Pancreas (tissue), 10 donors: ENCODE measurements at places on chromosomes 11 and 22. TPM values are rescaled to one million over a fixed set of nuclear protein-coding genes. Genes with fewer than 3 reads are reported as not detected.

- DNase-seq: no peak
- no peak overlapping the region for H3K4me3 ChIP-seq
- no peak overlapping the region for H3K27ac ChIP-seq
- H3K4me1 ChIP-seq: peaks cover 7% of the 10 kb centered on the region
- H3K27me3 ChIP-seq: no peaks in the 10 kb centered on the region
These were observed 12.2 kb upstream of the TMEM184B start for GRCh38 chr22:38285018-38285417.

- peak; percentile 51 for DNase-seq
- H3K27me3 ChIP-seq: no peaks in the 10 kb centered on the region
- H3K4me1 ChIP-seq: no peaks in the 10 kb centered on the region
- H3K36me3 ChIP-seq: no peaks in the 10 kb centered on the region
These were observed 93.9 kb downstream of the TECTA start for GRCh38 chr11:121194731-121195596.

GRCh38 chr22:46829941-46830715, 67.7 kb downstream of the TBC1D22A start:
- H3K27me3 ChIP-seq: no peaks in the 10 kb centered on the region
- no peak for DNase-seq
- H3K4me1 ChIP-seq: no peaks in the 10 kb centered on the region
- H3K36me3 ChIP-seq: no peaks in the 10 kb centered on the region
- H3K4me3 ChIP-seq: no peak overlapping the region

GRCh38 chr11:12787847-12788246, 113.6 kb downstream of the TEAD1 start:
- no peak overlapping the region for H3K4me3 ChIP-seq
- no peaks in the 10 kb centered on the region for H3K27me3 ChIP-seq
- H3K4me1 ChIP-seq: peaks cover 13% of the 10 kb centered on the region
- H3K27ac ChIP-seq: no peak overlapping the region
- DNase-seq: no peak

GRCh38 chr11:10998674-10999073, 140.8 kb upstream of the ZBED5 start:
- H3K27ac ChIP-seq: no peak overlapping the region
- H3K4me1 ChIP-seq: no peaks in the 10 kb centered on the region
- DNase-seq: no peak
- H3K4me3 ChIP-seq: no peak overlapping the region

OR6T1 gene
- total RNA-seq: not detected

WNT7B gene
- total RNA-seq: 0.16 TPM

CALCA gene
- total RNA-seq: not detected

PMM1 gene
- 22.0 TPM for total RNA-seq
